ENCODE measurements at places on chromosomes 16 and 17. TPM values are rescaled to one million over a fixed set of nuclear protein-coding genes. Genes with fewer than 3 reads are reported as not detected.

Gene LGALS9C
- total RNA-seq: not detected

Gene PIPOX
- 3.0 TPM for total RNA-seq

Gene KCTD19
- 6.1 TPM for total RNA-seq

Gene FXR2
- 66.2 TPM for total RNA-seq

Gene SECTM1
- total RNA-seq: 13.7 TPM

Gene KRT31
- not detected for total RNA-seq

Gene C16orf89
- not detected for total RNA-seq

DNA sequence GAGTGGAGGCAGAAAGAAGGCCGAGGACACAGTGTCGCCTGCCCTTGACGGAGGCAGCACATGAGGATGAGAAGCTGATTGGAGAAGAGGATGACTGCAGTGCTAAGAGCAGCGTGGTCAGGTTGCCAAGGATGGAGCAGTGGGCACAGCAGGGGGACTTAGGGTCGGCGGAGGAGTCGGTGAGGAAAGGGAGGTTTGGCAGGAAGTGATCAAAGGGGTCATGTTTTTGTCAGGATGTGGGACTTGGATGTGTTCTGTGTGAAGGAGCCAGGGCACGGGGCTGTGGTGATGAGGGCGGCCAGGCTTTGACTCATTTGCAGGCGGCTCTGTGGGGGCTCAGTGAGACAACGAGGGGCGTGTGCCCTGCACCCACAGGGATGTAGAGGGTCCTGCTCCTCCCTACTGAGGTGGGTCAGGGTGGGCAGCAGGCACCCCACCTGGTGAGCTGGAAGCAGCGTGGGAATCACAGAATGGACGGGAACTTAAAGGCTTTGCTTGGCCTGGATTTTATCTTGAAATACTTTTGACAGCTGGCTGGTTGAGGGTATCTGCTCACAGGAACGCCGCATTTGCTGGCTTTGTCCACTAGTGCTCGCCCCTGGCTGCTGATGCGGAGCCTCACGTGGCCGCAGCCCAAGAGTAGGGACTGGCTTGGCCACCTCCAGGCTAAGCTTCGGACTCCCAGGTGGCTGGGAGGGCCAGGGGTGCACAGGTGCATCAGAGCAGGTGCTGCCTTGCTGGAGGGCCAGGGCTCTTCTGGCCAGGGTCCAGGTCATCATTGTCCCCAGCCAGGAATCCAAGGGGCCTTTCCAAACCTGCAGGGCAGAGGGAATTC lies 6.0 kb downstream of the MPG start:
- DNase-seq: no peak

- DNase-seq: no peak
These were observed 167.4 kb downstream of the TOX3 start for GRCh38 chr16:52379551-52379950.

GRCh38 chr16:69039333-69039941 lies 66.0 kb upstream of the HAS3 start:
- no peak for DNase-seq

- peak; percentile 78 for DNase-seq
These were observed 9.8 kb downstream of the SLC16A3 start for GRCh38 chr17:82238472-82239201.

- no peak for DNase-seq
These were observed 12.1 kb downstream of the ATP2C2 start for GRCh38 chr16:84380405-84380804.

DNA sequence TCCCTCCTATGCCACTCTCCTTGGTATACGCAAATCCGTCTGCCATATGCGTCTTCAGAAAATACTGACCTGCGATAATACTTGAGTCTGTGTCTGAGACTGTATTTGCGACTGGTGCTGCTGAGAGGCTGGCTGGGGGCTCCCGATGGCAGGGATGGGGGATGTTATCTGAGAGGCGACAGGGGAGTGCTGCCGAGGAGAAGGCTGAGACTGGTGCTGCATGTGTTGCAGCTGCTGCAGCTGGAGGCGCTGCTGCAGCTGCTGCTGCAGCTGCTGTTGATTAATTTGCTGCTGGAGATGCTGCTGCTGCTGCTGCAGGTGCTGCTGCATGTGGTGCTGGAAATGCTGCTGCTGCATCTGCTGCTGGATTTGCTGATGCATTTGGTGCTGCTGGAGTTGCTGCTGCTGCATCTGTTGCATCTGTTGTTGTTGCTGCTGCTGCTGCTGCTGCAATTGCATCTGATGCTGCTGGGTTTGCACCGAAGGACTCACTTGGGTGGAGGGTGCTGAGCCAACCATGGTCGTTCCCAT lies 107.7 kb downstream of the TOX3 start:
- DNase-seq: no peak

Data from activated naive CD4-positive, alpha-beta T cell treated with anti-CD3 and anti-CD28 coated beads, Interleukin-2, amount 50 U/mL, for 72 hours (primary cell).